ENCODE measurements at places on chromosomes 11 and 22.

DNA sequence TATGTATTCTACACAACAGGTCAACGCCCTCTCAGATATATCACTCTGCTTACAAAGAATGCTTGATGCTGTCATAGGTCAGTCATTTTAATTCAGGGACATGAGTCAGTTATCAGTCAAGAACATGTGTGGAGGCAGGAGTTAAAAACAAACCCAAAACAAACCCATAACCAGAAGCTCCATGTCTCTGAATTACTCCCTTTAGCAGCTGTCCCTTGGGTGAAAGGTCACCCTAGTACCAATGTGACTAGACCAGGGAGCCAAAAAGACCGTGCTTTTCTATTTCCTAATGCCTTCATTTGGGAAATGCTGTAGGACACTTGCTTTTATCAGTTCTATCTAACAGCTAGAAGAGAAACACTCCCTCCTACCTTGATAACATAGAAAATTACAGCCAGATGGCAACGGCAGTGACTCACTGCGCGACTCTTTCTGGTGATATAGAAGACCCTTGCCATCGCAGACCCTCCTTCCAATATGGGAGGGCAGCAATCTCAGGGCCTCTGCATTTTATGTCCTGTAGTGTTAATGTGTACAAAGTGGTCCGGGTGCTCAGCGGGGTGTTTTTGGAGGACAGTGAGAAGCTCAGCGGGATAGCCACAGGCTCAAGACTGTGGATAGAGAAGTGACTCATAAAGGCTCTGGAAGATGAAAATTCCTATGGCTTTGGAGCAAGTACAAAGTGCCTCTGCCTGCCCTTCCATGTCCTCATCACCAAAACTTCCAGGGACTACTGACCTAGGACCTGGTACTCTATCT, 24.8 kb downstream of the APOL5 start:
- DNase-seq, result no peak

GRCh38 chr11:58927393-58928106, 11.7 kb upstream of the GLYATL1 start:
- DNase-seq, result no peak

DNA sequence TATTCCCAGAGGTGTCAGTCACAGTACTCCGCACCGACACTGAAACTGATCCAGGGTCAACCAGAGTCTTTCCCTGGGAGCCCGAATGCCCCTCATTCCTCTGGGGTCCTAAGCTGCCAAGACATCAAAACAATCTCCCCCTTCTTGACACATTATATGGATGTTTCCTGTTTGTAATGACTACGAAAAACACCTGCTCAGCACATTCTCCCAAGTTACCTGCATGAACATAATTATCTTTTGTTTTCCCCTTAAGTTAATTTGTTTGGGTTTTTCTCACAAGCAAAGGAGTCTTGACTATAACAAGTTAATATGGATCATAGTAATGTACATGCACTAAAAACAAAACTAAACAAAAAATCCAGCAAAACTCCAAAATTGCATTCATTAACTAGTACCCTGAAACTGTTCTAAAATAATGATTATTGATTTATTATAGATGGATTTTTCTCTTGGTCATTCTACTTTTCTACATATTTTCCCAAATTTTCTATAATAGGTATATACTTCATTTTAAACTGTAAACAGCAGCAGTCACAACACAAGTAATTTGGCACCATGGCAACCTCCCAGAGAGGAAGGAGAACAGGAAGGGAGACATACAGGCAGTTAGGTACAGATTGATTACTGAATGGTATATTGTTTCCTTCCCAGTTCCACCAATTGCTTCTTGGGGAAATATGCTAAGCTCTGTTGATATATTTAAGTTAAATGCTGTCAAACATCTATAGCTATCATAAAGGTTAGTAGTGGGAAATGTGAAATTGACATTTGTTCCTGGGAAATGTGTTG, 631.5 kb downstream of the METTL15 start:
- DNase-seq, result no peak

DNA sequence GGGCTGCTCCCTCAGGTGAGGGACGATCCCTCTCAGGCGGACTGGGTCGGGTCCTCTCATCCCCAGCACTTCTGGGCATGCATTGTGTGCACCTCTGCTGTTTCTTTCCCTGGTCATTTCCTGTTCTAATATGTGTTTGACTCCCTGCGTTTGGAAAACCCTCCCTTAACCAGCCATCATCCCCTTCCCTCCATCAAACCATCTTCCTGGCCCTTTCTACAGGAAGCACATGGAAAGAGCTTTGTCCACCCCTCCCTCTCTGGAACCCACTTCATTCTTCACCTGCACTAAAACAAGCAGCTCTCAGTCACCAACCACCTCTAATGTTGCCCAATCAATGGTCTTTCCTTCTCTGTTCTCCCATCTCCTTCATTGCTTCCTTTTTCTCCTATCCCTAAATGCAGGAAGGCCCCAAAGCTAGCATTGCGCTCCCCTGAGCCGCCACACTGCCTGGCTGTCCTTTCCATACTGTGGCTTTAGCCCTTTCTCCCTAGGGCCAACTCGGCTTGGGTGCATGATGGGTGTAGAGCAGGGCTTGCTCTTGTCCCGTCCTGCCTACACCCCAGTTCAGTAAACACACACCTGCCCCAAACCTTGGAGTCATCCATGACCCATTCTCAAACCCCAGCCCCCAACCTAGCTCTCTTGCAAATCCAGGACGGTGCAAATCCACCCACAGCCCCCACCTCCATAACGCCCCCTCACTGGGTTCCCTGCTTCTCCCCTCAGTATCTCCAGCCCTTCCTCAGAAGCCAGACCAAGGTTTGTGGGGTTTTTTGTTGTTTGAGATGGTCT, 5.4 kb upstream of the GAS2L1 start:
- DNase-seq, result no peak

- no peak for DNase-seq
These were observed 60.1 kb upstream of the GUCY1A2 start for GRCh38 chr11:107078375-107078774.
